ENCODE measurements at places on chromosomes 2 and 18. TPM values are rescaled to one million over a fixed set of nuclear protein-coding genes. Genes with fewer than 3 reads are reported as not detected.

FAM117B gene
- 11.0 TPM for total RNA-seq

DPP10 gene
- total RNA-seq = 0.84 TPM

AKAIN1 gene
- total RNA-seq = not detected

ABCB11 gene
- total RNA-seq = not detected

MRPL33 gene
- 218 TPM for total RNA-seq

AGXT gene
- total RNA-seq = 41.9 TPM

ALPP gene
- not detected for total RNA-seq

KCNG2 gene
- total RNA-seq = not detected

EGR4 gene
- total RNA-seq = not detected

FAM124B gene
- total RNA-seq = not detected

ABHD3 gene
- 32.1 TPM for total RNA-seq

REG1B gene
- total RNA-seq = not detected

ZNF513 gene
- total RNA-seq = 2.4 TPM

ST8SIA5 gene
- 0.08 TPM for total RNA-seq

LIPG gene
- total RNA-seq = 10.8 TPM

MC5R gene
- total RNA-seq = not detected

PHLPP1 gene
- 18.5 TPM for total RNA-seq

RMC1 gene
- 19.9 TPM for total RNA-seq

MALL gene
- total RNA-seq = not detected

CABYR gene
- 0.38 TPM for total RNA-seq

FAP gene
- total RNA-seq = not detected

CDH20 gene
- not detected for total RNA-seq

CNOT9 gene
- total RNA-seq = 101 TPM

IL18R1 gene
- total RNA-seq = not detected

MAP3K20 gene
- 19.8 TPM for total RNA-seq

MRPS5 gene
- total RNA-seq = 102 TPM

CNDP1 gene
- not detected for total RNA-seq

UGT1A4 gene
- total RNA-seq = not detected
